Heart right ventricle (tissue), 16 donors: ENCODE measurements at places on chromosomes 11 and 22. TPM values are rescaled to one million over a fixed set of nuclear protein-coding genes. Genes with fewer than 3 reads are reported as not detected.

GRCh38 chr22:41280065-41280464 is 5.9 kb downstream of the RANGAP1 start:
- no peak for DNase-seq

The OR6T1 gene
- total RNA-seq = not detected

- no peak for DNase-seq
These were observed 33.3 kb downstream of the RBFOX2 start for GRCh38 chr22:35995348-35995747.

GRCh38 chr11:104073950-104074705 is 37.7 kb downstream of the DDI1 start:
- DNase-seq = no peak

- DNase-seq = no peak
These were observed 75.9 kb upstream of the ARFGAP3 start for GRCh38 chr22:42932857-42933484.

The B3GAT1 gene
- not detected for total RNA-seq
